ENCODE measurements at places on chromosomes 3 and 15. TPM values are rescaled to one million over a fixed set of nuclear protein-coding genes. Genes with fewer than 3 reads are reported as not detected.
A peak's percentile ranks its signal among the peaks of the same experiment; 100 is the strongest.

DNA sequence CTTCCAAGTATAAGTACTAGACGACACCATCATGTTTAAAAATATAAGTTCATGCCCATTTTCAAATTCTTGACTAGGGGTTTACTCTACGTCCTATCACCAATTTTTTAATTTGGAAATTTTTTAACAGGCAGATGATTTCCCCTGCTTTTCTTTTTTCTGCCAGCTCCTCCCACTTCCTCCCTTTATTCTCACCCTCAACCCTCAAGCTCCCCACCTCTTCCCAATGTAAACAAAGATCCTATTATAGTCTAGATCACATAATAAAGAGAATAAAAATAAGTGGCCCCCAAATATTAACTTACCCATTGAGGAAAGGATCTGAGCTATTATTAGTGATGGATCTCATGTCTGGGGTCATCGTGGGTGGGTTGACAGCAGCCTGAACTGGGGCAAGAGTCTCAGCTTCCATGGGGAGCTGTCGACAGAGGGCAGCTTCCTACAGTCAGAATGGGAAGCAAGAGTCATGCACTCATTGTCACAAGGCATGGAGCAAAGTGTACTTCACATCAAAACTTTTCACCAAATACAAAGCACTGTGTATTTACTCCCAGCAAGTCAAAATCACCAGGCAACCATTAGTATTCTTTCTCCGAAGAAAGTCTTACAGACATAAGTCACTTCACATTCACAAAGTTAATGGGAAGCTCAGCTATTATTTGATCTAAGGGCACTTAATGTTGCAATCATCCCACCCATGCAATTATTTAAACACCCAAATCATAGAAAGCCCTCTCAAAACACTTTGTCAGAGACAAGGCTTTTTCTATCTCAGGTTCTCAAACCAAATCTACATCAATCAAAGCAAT, 53.2 kb downstream of the TM4SF4 start:
- peaks cover 5% of the 10 kb centered on the region for H3K4me1 ChIP-seq
- H3K36me3 ChIP-seq = no peaks in the 10 kb centered on the region
- DNase-seq = no peak
- no peak overlapping the region for H3K4me3 ChIP-seq

- H3K27me3 ChIP-seq = peaks cover 5% of the 10 kb centered on the region
- DNase-seq = peak; percentile 80
- H3K27ac ChIP-seq = no peak overlapping the region
- no peaks in the 10 kb centered on the region for H3K36me3 ChIP-seq
- H3K4me3 ChIP-seq = peak overlapping the region; percentile 17
- H3K4me1 ChIP-seq = peaks cover 4% of the 10 kb centered on the region
Observed at GRCh38 chr15:74768771-74769342, 13.0 kb upstream of the CSK start.

- H3K4me3 ChIP-seq = no peak overlapping the region
- DNase-seq = no peak
Observed at GRCh38 chr15:63531586-63531985, 27.2 kb downstream of the USP3 start.

DNA sequence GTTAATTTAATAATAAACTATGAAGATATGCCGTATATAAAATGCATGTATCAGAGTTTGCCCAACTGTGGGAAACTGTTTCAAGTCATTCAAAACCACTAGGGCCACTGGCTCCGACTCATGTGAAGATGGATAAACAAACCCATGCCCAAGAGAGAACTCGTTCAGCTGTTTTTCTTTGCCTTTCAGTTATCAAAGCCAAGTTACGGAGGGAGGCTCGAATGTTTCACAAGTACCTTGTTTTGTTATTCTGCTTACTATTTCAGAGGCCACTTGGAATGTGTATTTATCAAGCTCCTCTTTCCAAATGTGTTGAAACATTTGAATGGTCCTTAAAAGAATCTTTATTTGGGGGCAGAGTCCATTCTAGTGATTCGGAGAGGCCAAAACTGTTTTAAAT, 82.1 kb downstream of the DUT start:
- H3K27ac ChIP-seq = no peak overlapping the region
- H3K4me1 ChIP-seq = peaks cover 12% of the 10 kb centered on the region
- H3K4me3 ChIP-seq = no peak overlapping the region
- H3K27me3 ChIP-seq = peaks cover 2% of the 10 kb centered on the region

- no peak for DNase-seq
- H3K27ac ChIP-seq = no peak overlapping the region
- H3K27me3 ChIP-seq = peaks cover 6% of the 10 kb centered on the region
- no peak overlapping the region for H3K4me3 ChIP-seq
- no peaks in the 10 kb centered on the region for H3K36me3 ChIP-seq
Observed at GRCh38 chr3:119318876-119319275, 24.7 kb downstream of the ARHGAP31 start.

The NDN gene
- total RNA-seq = 115 TPM

The ZMYND10 gene
- 1.3 TPM for total RNA-seq

- peaks cover 1% of the 10 kb centered on the region for H3K4me1 ChIP-seq
- H3K4me3 ChIP-seq = no peak overlapping the region
- no peak for DNase-seq
- peaks cover 11% of the 10 kb centered on the region for H3K36me3 ChIP-seq
Observed at GRCh38 chr3:179745716-179746115, 92.9 kb downstream of the USP13 start.

DNA sequence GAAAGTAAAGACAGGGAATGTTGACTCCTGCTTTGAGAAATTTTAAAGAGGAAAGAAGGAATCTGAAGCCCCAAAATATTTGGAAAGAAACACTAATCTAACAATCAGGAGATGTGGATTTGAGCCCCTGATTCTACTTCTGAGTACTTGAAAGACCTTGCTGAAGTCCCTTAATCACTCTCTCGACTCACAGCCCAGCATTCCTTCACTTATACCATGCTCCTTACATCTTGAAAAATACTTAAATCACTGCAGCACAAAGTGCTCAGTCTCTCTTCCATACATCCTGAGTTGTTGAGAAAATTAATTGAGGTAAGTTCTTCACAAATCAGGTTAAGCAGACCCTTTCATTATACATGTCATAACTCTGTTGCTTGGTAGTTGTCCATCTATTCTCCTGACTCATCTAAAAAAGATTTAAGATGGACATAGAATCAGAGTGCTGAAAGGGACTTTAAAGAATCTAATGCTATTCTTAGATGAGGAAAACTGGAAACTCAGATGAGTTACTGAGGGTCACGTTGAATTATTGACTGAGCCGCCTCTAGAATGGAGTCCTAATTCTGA, 72.8 kb upstream of the THSD4 start:
- no peak overlapping the region for H3K27ac ChIP-seq
- H3K4me1 ChIP-seq = no peaks in the 10 kb centered on the region
- H3K27me3 ChIP-seq = peaks cover 2% of the 10 kb centered on the region
- DNase-seq = no peak
- peaks cover 6% of the 10 kb centered on the region for H3K36me3 ChIP-seq
- no peak overlapping the region for H3K4me3 ChIP-seq

DNA sequence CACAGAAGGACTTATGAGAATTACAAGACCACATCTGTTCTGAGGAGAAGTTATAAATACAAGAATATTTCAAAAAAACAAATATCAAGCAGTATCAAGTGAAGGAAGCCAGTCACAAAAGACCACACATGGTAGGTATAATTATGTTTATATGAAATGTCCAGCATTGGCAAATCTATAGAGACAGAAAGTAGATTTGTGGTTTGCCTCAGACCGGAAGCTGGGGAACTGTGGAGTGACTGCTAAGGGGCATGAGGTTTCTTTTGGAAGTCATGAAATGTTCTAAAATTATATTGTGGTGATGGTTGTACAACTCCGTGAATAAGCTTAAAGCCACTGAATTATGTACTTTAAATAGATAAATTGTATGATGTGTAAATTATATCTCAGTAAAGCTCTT, 136.9 kb downstream of the FRMD5 start:
- no peaks in the 10 kb centered on the region for H3K27me3 ChIP-seq
- DNase-seq = no peak
- H3K4me3 ChIP-seq = no peak overlapping the region
- H3K27ac ChIP-seq = no peak overlapping the region
- H3K36me3 ChIP-seq = no peaks in the 10 kb centered on the region

The GOLGA6C gene
- not detected for total RNA-seq

GRCh38 chr15:72857331-72858063, 73.9 kb upstream of the ADPGK start:
- H3K36me3 ChIP-seq = peaks cover 10% of the 10 kb centered on the region
- H3K4me1 ChIP-seq = peaks cover 3% of the 10 kb centered on the region
- no peak overlapping the region for H3K4me3 ChIP-seq
- H3K27me3 ChIP-seq = no peaks in the 10 kb centered on the region
- H3K27ac ChIP-seq = no peak overlapping the region
- no peak for DNase-seq

- H3K4me3 ChIP-seq = no peak overlapping the region
- DNase-seq = no peak
- H3K27ac ChIP-seq = no peak overlapping the region
- peaks cover 10% of the 10 kb centered on the region for H3K27me3 ChIP-seq
Observed at GRCh38 chr15:31487811-31488436, 161.3 kb downstream of the KLF13 start.

- no peak overlapping the region for H3K27ac ChIP-seq
- DNase-seq = no peak
- no peaks in the 10 kb centered on the region for H3K36me3 ChIP-seq
- no peak overlapping the region for H3K4me3 ChIP-seq
- H3K27me3 ChIP-seq = no peaks in the 10 kb centered on the region
- no peaks in the 10 kb centered on the region for H3K4me1 ChIP-seq
Observed at GRCh38 chr3:25870452-25870851, 80.6 kb downstream of the OXSM start.

GRCh38 chr15:40456299-40456712, 14.5 kb upstream of the CHST14 start:
- no peak overlapping the region for H3K4me3 ChIP-seq
- H3K4me1 ChIP-seq = peaks cover 27% of the 10 kb centered on the region
- DNase-seq = no peak
- no peak overlapping the region for H3K27ac ChIP-seq
- H3K27me3 ChIP-seq = peaks cover 6% of the 10 kb centered on the region

DNA sequence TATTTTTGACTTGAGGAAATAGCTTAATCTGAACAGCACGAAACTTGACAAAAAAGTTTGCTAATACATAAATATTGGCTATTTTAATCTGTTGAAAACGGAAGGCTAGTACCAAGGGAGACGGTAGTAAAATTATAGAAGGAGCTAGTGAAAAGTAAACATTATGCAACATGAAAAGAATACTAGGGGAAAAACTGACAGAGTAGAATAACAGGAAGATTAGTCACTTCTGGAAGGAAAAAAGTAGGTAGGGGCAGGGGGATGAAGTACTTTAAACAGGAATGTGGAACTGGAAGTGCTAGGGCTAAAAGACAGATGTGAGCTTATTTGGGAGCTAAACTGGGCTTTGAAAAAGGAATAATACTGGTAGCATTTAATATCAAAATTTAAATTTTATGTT, 60.1 kb downstream of the MBNL1 start:
- H3K36me3 ChIP-seq = no peaks in the 10 kb centered on the region
- no peak overlapping the region for H3K27ac ChIP-seq
- H3K27me3 ChIP-seq = no peaks in the 10 kb centered on the region
- H3K4me1 ChIP-seq = peaks cover 4% of the 10 kb centered on the region

- H3K27me3 ChIP-seq = no peaks in the 10 kb centered on the region
- H3K4me1 ChIP-seq = no peaks in the 10 kb centered on the region
- no peaks in the 10 kb centered on the region for H3K36me3 ChIP-seq
- no peak overlapping the region for H3K4me3 ChIP-seq
- no peak for DNase-seq
- H3K27ac ChIP-seq = no peak overlapping the region
Observed at GRCh38 chr15:36831125-36831903, 251.9 kb downstream of the CDIN1 start.

- H3K4me3 ChIP-seq = no peak overlapping the region
- H3K4me1 ChIP-seq = no peaks in the 10 kb centered on the region
- no peaks in the 10 kb centered on the region for H3K27me3 ChIP-seq
- H3K27ac ChIP-seq = no peak overlapping the region
Observed at GRCh38 chr15:98226578-98226977, 266.1 kb downstream of the ARRDC4 start.

GRCh38 chr3:54510506-54510905, 388.2 kb downstream of the CACNA2D3 start:
- H3K27me3 ChIP-seq = no peaks in the 10 kb centered on the region
- peaks cover 9% of the 10 kb centered on the region for H3K36me3 ChIP-seq
- H3K4me3 ChIP-seq = no peak overlapping the region
- H3K4me1 ChIP-seq = peaks cover 2% of the 10 kb centered on the region
- H3K27ac ChIP-seq = no peak overlapping the region
- DNase-seq = no peak

The GHSR gene
- not detected for total RNA-seq

- no peaks in the 10 kb centered on the region for H3K36me3 ChIP-seq
- peaks cover 2% of the 10 kb centered on the region for H3K4me1 ChIP-seq
- peaks cover 4% of the 10 kb centered on the region for H3K27me3 ChIP-seq
- no peak for DNase-seq
- H3K27ac ChIP-seq = no peak overlapping the region
Observed at GRCh38 chr3:23726811-23727548, 78.8 kb upstream of the UBE2E1 start.

The MESP2 gene
- total RNA-seq = not detected

DNA sequence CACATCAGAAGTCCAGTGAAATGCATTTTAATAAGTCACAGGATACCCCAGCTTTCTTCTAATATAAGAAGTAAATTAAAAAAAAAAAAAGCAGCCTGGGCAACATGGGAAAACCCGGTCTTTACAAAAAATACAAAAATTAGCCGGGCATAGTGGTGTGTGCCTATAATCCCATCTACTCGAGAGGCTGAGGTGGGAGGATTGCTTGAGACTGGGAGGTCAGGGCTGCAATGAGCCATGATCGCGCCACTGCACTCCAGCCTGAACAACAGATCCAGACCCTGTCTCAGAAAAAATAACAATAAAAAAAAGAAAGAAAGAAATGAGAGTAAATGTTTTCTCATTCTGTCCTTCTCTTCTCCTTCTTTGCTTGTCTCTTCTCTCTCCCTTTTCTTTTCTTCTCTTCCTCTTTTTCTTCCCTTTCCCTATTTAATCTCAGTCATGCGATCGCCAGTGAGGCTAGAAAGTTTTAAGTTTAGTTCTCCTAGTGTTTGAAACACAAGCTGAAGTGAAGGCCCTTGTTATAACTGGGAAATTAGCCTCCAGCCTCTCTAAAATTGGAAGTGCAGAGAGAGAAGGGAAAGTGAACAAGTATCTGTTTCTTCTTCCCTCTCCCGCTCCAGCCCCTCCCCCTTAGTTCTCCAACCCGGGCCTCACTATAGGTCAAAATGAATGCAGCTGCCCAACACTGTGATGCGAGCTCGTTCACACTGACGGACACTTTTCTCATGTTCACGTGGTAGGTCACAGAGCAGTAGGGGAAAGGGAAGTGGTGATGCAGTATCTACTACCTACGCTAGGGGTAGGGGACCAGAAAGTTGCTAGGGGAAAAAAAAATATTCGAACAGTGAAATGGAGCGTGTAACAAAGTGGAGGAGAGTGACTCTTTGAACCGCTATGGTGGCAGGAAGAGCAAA, 23.5 kb upstream of the TSC22D2 start:
- DNase-seq = peak; percentile 40
- H3K4me1 ChIP-seq = peaks cover 6% of the 10 kb centered on the region
- H3K27ac ChIP-seq = no peak overlapping the region
- H3K4me3 ChIP-seq = peak overlapping the region; percentile 59

The TLR9 gene
- 0.37 TPM for total RNA-seq

GRCh38 chr15:66766282-66767230, 64.5 kb downstream of the SMAD6 start:
- H3K27ac ChIP-seq = no peak overlapping the region
- no peak for DNase-seq
- H3K4me1 ChIP-seq = no peaks in the 10 kb centered on the region
- H3K4me3 ChIP-seq = no peak overlapping the region
- H3K27me3 ChIP-seq = no peaks in the 10 kb centered on the region

The STXBP5L gene
- total RNA-seq = 54.7 TPM
